ENCODE measurements at places on chromosomes 13 and 19.

GRCh38 chr13:34822650-34823049 lies 119.4 kb upstream of the NBEA start:
- no peak for DNase-seq

- no peak for DNase-seq
These were observed 110.3 kb downstream of the GADD45B start for GRCh38 chr19:2586196-2586595.

DNA sequence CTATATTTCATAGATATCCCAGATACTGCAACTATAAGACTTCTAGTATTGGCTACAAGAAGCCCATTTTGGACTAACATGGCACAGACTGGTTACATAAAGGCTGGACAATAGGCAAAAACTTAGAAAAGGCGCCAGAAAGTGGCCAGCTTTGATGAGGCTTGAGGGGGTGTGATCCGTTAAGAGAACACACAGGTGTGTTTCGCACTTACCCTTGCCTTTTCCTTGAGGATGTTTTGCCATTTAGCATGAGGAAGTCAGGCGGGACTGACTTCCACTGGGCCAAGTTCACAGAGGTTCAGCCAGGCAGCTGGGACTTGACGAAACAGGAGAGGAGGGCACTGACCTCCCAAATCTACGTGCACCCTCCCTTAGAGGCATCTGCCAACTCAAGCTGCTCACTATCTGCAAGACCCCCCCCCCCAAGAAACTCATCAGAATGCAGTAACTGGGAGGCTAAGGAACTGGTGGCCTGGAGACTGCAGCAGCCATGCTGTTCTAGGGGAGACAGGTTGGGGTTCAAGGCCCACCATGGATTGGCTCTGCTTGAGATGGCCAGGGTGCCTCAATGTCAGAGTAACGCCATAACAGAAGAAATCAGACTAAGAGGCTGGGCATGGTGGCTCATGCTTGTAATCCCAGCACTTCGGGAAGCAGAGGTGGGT lies 4.5 kb upstream of the LIN7B start:
- no peak for DNase-seq

GRCh38 chr13:77329133-77329910 lies 2.4 kb upstream of the MYCBP2 start:
- DNase-seq, result peak; percentile 98

DNA sequence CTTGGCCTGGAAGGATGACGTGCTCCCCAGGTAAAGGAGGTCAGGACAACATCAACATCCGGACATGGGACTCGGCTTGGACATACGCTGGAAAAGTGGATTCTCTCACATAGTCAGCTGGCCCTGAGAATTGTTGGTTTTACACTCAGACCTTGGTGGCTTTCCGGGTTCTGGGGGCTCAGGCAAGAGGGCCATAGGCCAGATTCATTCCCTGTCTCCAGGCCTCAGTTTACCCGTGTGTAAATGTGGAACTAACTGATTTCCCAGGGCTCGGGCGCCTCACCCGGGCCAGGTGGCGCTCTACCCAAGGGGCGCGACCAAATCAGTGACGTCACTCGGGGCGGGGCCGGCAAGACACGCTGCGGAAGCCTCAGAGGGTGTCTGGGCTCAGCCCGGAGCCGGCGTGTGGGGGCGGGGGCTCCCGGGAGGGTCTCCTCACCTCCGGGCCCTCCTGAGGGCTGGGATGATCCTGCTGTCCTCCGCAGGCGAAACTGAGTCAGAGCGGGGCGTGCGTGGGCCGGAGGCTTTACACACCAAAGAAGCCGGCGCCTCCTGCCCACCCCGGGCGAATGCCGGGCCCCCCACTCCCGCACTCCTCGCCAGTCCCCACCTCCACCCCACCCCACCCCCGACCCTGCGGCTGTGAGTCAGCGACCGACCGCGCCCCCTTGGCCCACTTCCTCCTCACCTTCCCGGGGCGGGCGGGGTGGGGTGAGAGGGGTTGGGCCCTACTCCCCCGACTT lies 862 bp upstream of the VASP start:
- peak; percentile 75 for DNase-seq

GRCh38 chr19:46809534-46810272 lies 21.3 kb upstream of the SLC1A5 start:
- DNase-seq, result no peak

GRCh38 chr19:49339301-49340068 lies 4.3 kb downstream of the CD37 start:
- DNase-seq, result peak; percentile 87

DNA sequence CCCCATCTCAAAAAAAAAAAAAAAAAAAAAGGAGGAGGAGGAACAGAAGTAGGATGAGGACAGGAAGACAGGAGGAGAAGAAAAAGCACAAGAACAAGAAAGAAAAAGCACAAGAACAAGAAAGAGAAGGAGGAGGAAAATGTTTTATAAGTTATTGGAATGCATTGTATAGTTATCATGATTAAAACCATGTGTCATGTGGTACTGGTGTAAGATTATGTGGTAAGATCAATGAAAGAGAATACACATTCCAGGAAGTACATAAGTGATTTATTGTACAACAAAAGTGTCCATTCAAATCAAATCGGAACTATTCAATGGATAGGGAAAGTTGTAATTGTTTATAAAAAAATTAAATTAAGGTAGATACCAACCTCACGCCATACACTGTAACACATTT lies 167.7 kb downstream of the MZT1 start:
- DNase-seq, result no peak

- DNase-seq, result no peak
These were observed 54.9 kb upstream of the PCDH8 start for GRCh38 chr13:52903320-52903719.

GRCh38 chr13:27423333-27423732 lies 1.1 kb upstream of the GTF3A start:
- DNase-seq, result no peak
